Activated CD4-positive, alpha-beta T cell treated with anti-CD3 and anti-CD28 coated beads for 36 hours (primary cell): ENCODE measurements at places on chromosomes 5 and 9. TPM values are rescaled to one million over a fixed set of nuclear protein-coding genes. Genes with fewer than 3 reads are reported as not detected.

DNA sequence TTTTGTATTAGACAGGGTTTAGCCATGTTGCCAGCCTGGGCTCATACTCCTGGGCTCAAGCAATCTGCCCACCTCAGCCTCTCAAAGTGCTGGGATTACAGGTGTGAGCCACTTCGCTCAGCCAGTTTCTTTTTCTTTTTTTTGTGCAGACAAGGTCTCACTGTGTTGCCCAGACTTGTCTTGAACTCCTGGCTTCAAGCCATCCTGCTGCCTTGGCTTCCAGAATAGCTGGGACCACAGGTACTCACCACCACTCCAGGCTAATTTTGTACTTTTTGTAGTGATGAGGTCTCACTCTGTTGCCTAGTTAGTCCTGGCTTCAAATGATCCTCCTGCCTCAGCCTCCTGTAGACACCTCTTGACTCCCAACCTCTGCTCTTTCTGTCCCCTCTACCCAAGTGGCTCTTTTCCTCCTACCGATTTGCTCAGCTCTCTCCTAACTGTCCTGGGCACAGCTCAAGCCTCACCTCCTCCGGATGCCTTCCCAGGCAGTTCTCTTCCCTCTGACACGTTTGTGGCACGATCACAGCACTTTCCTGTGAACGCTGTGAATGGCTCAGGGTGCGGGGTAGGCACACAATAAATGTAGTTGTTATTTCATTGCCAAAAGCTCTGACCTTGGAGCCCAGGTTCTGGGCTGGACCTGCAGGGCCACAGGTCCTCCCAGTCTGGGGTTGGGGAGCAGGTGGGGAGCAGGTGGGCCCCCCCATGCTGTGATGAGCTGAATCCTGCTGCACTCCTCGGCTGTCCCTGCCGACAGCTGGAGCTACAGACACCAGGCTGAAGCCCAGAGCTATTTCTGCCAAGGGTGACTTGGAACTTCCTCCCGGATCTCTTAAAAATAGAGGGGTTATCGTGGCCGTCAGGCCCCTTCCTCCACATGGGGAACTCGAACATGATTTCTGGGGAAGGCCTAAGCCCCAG, 23.9 kb downstream of the GFI1B start:
- no peaks in the 10 kb centered on the region for H3K4me1 ChIP-seq
- H3K27me3 ChIP-seq = peaks cover 33% of the 10 kb centered on the region

- H3K27ac ChIP-seq = no peak overlapping the region
- H3K4me3 ChIP-seq = no peak overlapping the region
- H3K4me1 ChIP-seq = peaks cover 45% of the 10 kb centered on the region
- peaks cover 31% of the 10 kb centered on the region for H3K27me3 ChIP-seq
- DNase-seq = peak; percentile 69
Observed at GRCh38 chr5:159458217-159458711, 128.0 kb upstream of the IL12B start.

DNA sequence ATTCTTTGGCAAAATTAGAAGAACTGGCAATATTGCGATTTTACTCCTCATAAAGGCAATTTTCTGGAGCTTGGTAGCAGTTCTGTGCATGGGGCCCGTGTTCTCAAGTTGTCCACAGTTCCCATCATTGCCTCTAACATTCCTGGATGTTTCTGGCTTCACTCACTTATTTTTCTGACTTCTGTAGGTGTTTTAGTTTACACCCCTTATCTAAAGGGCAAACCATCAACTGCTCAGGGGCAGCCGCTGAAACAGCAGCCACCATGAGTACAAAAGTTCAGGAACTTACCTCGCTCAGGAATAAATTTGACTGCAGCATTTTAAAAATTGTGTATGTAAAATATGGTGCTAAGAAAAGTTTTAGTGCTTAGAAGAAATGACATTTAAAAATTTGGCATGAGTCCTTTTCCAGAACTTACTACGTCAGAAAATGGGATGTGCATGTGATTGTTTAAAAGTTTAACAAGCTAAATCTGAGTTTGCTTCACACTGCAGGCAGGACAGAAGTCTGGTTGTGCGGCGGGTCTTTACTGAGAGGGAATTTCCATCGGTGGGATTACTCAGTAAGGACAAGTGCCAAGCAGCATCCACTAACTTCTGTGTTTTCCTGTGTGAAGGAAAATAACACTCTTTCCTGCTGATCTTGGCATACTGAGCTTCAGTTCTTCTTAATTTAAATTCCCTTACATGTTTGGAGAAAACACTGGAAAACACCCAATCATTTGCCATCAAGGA, 261.7 kb downstream of the MAT2B start:
- H3K36me3 ChIP-seq = no peaks in the 10 kb centered on the region
- H3K4me3 ChIP-seq = no peak overlapping the region
- no peak for DNase-seq
- H3K27ac ChIP-seq = no peak overlapping the region

DNA sequence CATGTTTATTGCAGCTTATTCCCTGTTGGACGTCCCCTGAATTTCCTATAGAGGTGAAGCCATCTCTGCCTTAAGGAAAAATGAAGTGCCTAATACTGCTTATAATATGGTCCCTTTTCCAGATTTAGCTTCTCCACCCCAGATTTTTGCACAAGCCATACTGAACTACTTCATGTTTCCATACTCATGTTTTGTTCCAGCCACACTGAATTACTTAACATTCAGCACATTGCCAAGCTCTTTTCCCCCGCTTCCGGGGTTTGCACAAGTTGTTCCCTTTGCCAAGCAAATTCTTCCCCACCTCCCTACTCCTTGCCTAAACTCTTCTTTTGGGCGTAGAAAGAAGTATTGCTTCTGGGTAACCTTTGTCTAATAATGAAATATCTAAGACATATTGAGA, 1.7 kb upstream of the CNTRL start:
- no peaks in the 10 kb centered on the region for H3K27me3 ChIP-seq
- peak overlapping the region; percentile 2 for H3K27ac ChIP-seq

The DAB2IP gene
- total RNA-seq = 0.02 TPM

DNA sequence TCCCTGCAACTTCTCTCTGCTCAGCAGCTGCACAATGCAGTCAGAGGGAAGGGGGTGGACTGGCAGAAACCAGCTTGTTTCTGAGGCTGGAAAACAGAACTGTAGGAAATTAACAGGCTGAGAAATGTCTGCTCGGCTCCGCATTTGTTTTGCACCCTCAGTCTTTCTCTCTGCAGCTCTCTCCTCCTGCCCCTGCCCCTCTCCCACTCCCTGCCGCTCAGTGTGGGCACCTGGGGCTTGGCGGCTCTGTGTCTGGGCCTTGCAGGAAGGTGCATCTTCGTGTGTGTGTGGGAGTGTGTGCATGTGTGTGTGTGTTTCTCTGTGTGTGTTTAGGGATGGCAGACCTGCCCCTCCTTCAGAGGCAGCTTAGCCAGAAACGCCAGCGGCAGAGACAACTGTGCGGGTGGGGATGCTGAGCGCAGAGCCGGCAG, 53.0 kb downstream of the PCDH1 start:
- no peak overlapping the region for H3K4me3 ChIP-seq
- H3K27me3 ChIP-seq = peaks cover 3% of the 10 kb centered on the region
- no peak overlapping the region for H3K27ac ChIP-seq
- DNase-seq = no peak
- no peaks in the 10 kb centered on the region for H3K36me3 ChIP-seq

- DNase-seq = no peak
- H3K36me3 ChIP-seq = no peaks in the 10 kb centered on the region
- peak overlapping the region; percentile 65 for H3K27ac ChIP-seq
- peak overlapping the region; percentile 87 for H3K4me3 ChIP-seq
- no peaks in the 10 kb centered on the region for H3K27me3 ChIP-seq
- peaks cover 32% of the 10 kb centered on the region for H3K4me1 ChIP-seq
Observed at GRCh38 chr9:135960411-135961276, 529 bp downstream of the UBAC1 start.

- no peak overlapping the region for H3K27ac ChIP-seq
- no peak overlapping the region for H3K4me3 ChIP-seq
- peak; percentile 28 for DNase-seq
- no peaks in the 10 kb centered on the region for H3K36me3 ChIP-seq
- peaks cover 3% of the 10 kb centered on the region for H3K27me3 ChIP-seq
Observed at GRCh38 chr9:80175286-80176150, 603.8 kb downstream of the TLE4 start.

The PLAC8L1 gene
- 0.30 TPM for total RNA-seq

The SLC6A3 gene
- not detected for total RNA-seq

The NMUR2 gene
- total RNA-seq = not detected

DNA sequence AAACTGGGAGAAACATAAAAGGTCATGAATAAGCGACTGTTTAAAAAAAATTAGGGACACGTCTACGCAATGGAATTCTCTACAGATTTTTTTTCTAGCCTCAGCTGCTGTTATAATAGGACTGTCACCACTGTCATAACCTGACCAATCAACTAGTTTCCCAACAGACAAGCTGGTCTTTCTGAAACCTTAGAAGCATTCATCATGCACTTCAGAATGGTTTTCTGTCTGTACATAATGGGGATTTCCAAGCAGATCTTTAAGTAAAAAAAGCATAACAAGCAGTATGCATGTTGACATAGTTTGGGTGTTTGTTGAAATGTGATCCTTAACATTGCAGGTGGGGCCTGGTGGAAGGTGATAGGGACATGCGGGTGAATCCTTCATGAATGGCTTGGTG, 58.3 kb upstream of the SEMA6A start:
- H3K4me3 ChIP-seq = no peak overlapping the region
- no peak for DNase-seq
- no peaks in the 10 kb centered on the region for H3K36me3 ChIP-seq
- H3K27ac ChIP-seq = no peak overlapping the region
- no peaks in the 10 kb centered on the region for H3K27me3 ChIP-seq
- no peaks in the 10 kb centered on the region for H3K4me1 ChIP-seq

DNA sequence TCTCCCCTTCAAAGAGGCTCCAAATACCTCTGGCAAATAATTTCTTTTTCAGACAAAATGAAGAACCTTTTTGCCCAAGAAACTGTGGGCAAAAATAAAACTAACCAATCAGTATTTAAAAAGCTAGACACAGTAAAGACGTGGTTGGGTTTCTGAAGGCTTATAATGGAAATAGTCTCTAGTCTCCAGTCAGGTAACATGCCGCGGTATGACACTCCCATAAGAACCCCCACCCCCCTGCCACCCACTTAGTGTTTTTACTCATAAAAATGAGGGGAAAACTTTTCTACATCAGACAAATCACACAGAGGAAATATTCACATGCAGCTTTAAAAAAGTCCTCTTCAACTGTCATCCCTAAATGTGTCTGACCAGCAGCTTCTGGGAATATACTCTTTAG, 105.3 kb downstream of the THBS4 start:
- peak; percentile 78 for DNase-seq
- peaks cover 42% of the 10 kb centered on the region for H3K36me3 ChIP-seq
- no peaks in the 10 kb centered on the region for H3K27me3 ChIP-seq
- H3K27ac ChIP-seq = peak overlapping the region; percentile 94
- peaks cover 87% of the 10 kb centered on the region for H3K4me1 ChIP-seq
- peak overlapping the region; percentile 37 for H3K4me3 ChIP-seq

DNA sequence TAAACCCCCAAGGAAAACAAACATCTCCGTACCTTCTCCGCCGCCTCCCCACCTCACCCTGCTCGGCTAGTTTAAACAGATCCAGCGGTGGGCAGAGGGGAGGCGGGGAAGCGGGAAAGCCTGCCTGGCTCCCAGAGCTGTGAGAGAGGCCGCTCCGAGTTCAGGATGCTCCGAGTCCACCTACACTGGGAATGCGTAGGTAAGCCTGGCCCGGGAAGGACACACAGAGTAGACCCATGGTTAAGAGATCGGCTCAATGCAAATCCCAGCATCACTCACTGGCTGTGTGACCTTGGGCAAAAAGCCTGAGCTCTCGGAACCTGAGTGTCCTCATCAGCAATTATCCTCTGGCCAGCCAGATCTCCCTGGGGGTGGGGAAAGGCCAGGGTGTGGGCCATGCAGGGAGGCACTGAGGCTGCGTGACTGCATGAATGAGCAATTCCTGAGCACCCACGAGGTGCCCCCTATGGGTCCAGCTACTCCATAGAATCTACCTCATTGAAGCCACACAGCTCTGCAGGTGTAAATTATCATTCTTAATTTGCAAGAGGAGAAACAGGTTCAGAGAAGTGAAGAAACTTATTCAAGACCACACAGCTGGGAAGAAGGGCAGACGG, 30.5 kb upstream of the LMX1B start:
- no peak for DNase-seq
- no peaks in the 10 kb centered on the region for H3K36me3 ChIP-seq
- peaks cover 31% of the 10 kb centered on the region for H3K27me3 ChIP-seq
- H3K4me3 ChIP-seq = no peak overlapping the region
- no peaks in the 10 kb centered on the region for H3K4me1 ChIP-seq
